ENCODE measurements at places on chromosomes 3 and 15.

DNA sequence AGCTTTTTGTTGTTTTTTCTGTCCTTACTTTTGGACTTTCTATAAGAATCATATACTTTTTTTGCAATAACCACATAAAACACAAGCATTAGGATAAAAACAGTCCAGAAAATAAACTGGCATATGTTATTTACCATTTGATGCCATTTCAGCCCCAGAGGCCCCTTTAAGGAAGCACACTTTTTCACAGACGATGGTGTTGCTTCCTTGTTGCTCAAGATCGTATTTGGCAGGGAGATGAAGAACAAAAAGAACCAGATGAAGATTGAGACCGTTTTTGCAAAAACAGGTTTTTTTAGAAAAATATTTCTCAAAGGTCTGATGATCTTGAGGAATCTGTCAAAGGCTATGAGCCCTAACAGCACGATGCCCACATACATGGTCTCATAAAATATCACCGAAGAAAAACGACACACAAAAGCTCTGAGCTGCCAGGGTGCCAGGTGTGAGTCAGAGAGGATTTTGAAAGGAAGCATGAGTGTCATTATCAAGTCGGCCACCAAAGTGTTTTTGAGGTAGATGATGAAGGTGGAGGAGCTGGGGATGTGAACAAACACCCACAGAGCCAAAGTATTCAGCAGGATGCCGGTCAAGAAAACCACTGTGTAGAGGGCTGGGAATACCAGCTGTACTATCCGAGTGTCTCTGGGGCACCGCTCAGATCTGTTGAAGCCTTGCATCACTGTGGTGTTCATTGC, 902 bp downstream of the P2RY13 start:
- DNase-seq = peak; percentile 8

- DNase-seq = no peak
These were observed 540 bp upstream of the HHATL start for GRCh38 chr3:42702982-42703694.

GRCh38 chr3:98329392-98330124, 24.1 kb upstream of the OR5K4 start:
- peak; percentile 57 for DNase-seq

DNA sequence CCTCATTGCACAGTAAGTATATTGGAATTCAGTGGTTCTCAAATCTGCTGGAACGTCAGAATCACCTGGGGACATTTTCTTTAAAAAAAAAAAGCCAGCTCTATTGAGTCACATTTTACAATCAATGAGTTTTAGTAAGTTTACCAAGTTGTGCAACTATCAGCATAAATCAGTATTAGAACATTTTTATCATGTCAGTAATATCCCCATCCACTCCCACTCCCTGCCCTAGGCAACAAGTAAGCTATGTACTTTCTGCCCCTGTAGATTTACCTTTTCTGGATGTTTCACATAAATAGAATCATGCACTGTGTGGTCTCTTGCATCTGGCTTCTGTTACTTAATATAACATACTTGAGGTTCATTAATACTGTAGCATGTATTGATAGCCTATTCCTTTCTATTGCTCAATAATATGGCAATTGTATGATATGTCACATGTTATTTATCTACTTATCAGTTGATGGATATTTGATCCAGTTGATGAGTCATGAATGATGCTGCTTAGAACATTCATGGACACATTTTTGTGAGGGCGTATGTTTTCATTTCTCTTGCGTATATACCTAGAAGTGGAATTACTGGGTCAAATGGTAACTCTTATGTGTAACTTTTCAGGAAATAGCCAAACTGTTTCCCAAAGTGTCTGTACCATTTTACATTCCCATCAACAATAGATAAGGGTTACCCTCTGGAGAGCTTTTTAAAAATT, 180.5 kb downstream of the THSD4 start:
- DNase-seq = no peak

DNA sequence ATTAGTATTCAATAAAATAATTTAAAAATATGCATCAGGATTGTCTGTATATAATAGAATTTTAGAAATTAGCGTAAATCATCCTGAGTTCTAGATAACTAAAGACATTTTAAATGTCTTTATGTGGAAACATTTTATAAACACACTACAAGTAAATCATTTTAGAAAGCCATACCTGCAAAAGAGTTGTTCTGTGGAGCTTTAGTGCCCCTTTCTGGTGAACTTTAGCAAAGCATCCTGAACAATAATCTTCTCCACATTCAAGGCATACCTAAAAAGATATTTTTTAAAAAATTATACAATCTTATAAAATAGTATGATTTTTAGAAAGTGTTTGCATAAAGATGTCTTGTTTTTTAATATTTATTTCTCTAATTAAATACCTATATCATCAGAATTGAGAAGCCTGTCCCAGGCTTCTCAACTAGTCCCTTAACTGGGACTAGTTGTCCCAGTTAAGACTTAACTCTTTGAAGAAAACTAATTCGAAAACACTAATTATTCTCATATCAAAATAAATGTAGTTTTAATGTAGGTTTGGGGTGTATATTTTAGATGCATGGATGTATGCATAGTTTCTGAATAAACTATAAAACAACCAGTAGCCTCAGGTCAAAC, 29.7 kb downstream of the ZBBX start:
- DNase-seq = peak; percentile 22

GRCh38 chr3:134144694-134145093, 106.0 kb downstream of the RYK start:
- no peak for DNase-seq

DNA sequence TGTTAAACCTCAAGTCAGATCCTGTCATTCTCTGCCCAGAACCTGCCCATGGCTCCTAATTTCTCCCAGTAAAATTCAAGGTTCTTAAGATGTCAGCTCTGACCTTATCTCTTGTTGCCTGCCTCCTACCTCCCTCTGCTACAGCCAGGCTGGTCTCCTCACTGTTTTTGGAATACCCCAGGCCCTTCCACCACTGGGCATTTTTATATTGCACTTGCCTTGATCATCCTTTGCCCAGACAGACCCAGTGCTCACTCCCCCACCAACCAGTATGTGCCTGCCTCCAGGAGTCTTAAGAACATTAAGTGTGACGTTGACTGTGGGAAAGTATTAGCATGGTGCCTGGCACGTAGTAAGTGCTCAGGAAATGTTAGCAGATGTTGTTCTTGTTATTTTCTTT, 3.1 kb downstream of the MITF start:
- no peak for DNase-seq

GRCh38 chr15:78155355-78155939, 6.3 kb downstream of the IDH3A start:
- DNase-seq = no peak

DNA sequence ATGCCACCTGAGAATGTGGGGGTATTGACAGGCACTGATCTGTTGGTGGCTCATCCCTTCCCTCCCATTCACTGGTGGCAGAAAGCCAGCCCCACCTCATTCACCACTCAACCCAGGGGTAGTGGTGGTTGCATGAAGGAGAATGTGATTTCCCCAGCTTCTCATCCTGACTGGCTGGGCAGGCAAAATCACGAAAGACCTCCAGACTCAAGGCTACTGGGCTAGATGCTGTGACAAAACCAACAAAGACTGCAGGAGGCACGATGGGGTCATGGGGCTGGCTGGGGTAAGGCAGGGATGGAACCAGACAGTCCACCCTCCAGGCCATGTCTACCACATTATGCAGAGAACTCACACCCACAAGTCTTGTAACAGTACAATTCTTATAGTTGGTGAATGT, 33.9 kb downstream of the FSTL1 start:
- no peak for DNase-seq

- no peak for DNase-seq
These were observed 22.9 kb downstream of the EXOG start for GRCh38 chr3:38519000-38519399.

- DNase-seq = no peak
These were observed 10.1 kb downstream of the USP3 start for GRCh38 chr15:63514531-63514943.

DNA sequence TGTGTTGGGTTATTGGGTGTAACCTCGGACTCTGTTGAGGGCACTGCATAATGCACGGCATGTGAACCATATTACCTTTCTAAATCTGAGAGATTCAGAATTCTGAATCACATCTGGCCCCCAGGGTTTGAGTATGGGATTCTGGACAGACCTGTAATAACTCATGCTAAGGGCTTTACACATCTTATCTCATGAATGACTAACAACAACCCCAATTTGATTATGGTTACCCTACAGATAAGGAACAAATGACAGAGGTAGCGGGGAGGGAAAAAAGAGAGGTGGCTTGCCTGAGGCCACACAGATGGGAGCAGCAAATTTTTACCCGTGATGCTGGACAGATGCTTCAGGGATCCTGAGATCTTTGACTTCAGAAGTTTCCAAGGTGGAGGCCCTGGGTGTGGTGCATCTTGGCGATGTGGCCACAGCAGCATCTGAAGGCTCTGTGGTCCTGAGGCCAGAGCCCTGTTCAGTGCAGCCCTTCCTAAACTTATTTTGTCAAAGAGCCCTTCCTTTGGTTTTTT, 43.8 kb downstream of the POMGNT2 start:
- no peak for DNase-seq

DNA sequence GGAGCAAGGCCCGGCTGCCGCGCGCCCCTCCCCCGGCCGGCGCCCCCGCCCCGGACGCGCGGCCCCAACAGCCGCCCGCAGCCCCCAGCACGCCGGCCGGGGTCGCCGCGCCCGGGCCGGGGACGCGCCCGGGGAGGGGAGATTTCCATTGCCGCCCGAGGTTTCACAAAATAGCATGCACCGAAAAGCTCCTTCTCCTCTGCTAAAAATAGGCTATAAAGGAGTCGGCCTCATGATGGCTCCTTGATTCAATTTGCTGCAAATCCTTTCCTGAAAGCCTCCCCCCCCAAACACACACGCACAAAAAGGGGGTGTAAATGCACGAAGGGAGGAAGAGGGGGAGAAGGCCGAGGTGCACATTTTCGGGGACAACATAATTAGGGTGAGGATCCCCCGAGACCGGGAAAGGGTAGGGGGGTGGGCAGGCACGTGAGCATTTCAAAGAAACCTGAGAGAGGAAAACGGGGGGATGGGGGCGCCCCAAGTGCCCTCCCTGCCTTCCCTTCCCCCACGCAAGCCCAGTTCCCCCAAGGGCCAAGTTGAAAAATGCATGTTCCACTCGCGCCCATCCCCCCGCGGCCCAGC, 734 bp downstream of the TBL1XR1 start:
- peak; percentile 66 for DNase-seq

DNA sequence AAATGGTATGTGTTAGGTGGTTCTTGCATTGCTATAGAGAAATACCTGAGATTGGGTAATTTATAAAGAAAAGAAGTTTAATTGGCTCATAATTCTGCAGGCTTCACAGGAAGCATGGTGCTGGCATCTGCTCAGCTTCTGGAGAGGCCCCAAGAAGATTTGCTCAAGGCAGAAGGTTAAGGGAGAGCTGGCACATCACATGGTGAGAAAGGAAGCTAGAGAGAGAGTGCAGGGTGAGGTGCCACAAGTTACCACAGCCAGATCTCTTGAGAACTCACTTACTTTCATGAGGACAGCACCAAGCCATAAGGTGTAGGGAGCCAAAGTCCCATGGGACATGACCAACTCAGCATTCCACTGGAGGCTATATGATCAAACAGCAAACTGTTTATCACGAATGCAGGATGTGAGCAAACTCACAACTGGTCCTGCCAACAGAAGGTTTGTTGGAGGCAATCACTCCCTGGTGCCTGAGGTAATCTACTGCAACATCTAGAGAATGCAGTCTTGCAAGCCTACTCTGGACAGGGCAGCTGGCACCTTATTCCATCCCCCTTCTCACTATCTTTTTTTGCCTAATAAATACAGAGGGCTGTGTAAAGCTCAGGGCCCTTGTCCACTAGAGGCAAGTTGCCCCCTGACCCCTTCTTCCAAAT, 28.1 kb upstream of the CCR2 start:
- no peak for DNase-seq

DNA sequence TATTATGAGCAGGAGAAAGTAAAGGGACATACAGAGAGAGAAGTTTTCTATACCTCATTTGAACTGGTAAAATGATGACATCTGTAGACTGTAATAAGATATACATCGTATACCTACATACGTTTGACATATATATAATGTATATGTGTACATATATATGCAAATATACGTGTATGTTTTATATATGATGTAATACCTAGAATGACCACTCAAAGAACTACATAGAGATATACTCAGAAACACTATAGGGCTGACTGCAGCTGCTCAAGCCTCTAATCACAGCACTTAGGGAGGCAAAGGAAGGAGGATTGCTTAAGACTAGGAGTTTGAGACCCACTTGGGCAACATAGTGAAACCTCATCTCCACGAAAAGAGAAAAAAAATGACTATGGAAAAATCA, 48.5 kb upstream of the MCTP2 start:
- DNase-seq = no peak

- DNase-seq = peak; percentile 8
These were observed 37.3 kb upstream of the CMTM7 start for GRCh38 chr3:32354362-32354778.

DNA sequence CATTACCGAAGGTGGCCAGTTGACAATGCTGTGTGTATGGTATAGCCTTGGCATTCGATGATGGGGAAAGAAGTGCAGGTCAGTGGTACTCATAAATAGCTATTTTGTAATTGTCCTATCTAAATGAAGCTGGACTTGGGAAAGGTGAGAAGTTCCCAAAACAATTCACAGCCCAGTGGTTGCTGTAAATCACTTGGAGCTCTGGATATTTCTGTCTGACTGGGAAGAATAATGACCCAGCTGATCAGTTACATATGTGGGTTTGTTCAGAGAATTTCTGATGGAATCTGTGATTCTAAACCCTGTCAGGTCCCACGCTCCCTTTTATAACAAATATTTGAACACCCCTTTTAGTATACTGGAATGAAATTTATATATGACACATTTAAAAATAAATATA, 133.9 kb upstream of the PFN2 start:
- no peak for DNase-seq

GRCh38 chr3:123762805-123763204, 121.3 kb downstream of the MYLK start:
- no peak for DNase-seq

DNA sequence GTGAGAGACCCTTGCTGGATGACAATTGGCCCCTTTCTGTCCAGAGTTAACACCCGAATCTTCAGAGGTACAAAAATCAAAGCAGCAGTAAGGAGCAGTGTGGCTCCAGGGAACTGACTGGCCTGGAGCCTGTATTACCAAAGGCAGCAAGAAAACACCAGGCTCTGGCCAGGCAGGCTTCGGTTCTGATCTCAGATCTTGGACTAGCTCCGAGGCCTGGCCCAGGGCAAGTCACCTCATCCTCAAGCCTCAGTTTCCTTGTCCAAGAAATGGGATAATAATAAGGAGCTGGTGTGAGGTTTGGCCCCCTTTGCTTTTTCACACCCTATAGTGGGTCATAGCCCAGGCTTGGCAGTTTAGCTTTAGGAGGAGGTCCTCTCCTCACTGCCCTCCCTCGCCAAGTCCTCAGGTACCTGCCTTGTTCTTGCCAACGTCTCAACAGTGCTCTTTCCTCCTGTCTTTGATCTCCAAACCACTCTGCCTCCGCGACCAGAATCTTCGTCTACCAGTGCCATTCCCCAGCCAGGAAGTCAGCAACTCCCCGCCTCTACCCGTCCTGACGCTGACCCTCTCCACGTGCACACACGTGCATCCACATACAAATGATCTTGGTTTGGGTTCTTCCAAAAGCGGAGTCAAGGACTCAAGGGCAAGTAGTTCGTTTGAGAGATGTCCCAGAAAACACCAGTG, 82.6 kb upstream of the TLE3 start:
- DNase-seq = no peak

GRCh38 chr3:183895296-183895695, 10.6 kb upstream of the PARL start:
- DNase-seq = peak; percentile 65

- DNase-seq = no peak
These were observed 77.4 kb upstream of the SELENOK start for GRCh38 chr3:53969086-53969485.

GRCh38 chr3:165194511-165195240, 1.5 kb downstream of the SLITRK3 start:
- DNase-seq = no peak
